Activated T-cell treated with anti-CD3 and anti-CD28 coated beads, Interleukin-2, amount 50 U/mL, for 72 hours (primary cell): ENCODE measurements at places on chromosomes 7 and 10.

- DNase-seq = peak; percentile 6
These were observed 59.2 kb upstream of the JAZF1 start for GRCh38 chr7:28239823-28240204.

- no peak for DNase-seq
These were observed 633.8 kb upstream of the IGFBP3 start for GRCh38 chr7:46554688-46555422.

DNA sequence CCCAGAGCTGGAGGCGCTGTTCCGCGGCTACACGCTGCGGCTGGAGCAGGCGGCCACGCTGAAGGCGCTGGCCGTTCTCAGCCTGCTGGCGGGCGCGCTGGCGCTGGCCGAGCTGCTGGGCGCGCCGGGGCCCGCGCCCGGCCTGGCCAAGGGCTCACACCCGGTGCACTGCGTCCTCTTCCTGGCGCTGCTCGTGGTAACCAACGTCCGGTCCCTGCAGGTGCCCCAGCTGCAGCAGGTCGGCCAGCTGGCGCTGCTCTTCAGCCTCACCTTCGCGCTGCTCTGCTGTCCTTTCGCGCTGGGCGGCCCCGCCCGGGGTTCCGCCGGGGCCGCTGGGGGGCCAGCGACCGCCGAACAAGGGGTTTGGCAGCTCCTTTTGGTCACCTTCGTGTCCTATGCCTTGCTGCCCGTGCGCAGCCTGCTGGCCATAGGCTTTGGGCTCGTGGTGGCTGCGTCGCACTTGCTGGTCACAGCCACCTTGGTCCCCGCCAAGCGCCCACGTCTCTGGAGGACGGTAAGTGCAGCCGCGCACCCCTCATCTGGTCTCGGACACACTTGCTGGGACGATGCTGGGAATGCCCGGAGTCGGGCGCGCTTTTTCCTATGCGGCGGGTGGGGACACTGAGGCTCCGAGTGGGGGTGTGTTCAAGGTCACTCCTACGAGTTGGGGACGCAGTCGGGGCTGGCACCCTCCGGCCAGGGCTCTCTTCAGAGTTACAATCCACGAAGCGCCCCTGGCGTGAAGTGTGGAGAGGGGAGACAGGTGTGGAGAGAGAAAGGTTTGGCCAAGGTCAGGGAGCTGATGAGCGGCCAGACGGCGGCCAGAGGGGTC is 717 bp downstream of the ADCY1 start:
- peak; percentile 33 for DNase-seq

DNA sequence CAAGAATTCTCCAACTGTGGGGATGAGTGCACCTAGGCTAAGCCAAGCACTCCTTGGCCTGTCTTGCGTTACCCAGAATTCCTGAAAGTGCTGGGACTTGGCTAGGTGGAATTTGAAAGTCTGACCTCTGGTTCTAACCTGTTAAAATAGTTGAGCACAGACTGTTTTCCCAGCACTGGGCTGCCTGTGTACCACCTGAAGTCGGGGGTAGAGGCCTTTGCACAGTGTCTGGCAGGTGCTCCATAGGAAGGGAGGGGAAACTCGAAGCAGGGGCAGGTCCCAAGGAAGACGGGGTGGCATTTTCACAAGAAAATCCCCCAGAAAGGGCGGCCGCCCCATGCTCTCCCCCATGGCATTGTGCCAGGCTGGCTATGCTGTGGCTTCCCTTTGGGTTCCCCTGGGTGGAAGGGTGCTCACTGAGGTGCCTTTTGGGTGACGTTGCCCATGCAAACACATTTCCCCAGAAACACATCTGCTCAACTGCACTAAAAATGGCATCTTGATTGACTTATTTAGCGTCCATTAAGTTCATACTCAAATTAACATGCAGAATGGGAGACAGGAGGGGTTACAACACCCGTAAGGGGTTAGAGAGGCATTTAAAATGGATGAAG is 62.9 kb downstream of the SYPL1 start:
- DNase-seq = no peak

DNA sequence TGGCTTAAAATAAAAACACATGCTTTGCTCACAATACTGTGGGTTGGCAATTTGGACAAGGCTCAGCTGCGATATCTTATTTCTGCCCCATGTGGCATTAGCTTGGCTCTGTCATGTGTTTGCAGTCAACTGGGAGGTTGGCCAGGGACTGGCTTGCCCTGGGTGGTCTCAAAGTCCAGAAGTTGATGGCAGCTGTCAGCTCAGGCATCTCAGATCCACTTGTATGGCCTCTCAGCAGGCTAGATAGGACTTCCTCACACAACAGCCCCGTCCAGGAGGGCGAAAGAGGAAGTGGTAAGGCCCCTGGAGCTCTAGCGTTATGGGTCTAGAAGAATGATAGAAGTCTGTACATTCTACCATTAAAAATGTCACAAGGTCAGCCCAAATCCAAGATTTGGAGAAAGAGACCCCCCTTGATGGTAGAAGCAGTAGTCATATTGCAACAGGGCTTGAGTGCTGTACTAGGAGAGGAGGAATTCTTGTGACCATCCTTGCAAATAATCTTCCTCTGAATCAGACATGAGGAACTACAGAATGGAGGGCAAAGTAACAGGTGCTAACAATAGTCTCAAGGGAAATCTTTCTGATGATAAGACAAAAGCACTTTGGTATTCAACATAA is 166.2 kb downstream of the FAM107B start:
- no peak for DNase-seq

DNA sequence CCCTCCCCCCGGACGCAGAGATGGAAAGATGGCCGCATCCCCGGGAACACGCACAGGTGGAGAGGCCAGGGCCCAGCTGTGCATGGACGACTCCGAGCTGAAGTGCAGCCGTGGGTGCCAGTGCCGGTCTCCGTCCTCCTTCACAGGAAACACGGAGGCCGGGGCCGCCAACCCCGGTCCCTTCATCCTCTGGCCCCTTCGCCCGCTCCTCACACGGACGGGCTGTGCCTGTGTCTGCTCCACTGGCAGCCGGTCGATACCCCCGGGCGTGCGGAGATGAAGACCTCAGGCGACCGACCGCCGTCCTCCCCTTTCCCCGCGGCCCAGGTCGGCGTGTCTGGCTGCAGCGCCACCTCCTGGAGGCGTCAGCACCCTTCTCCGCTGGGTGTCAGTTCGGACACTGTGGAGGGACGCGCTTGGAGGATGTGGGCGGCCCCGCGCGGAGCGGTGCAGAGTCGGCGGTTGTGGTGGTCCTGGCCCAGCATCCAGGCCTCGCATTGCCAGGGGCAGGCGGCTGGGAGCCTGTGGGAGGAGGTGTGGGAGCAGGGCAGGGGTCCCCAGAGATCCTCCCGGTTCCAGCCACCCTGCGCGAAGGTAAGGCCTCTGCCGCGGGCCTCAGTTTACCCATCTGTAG is 9.9 kb downstream of the ZNF511 start:
- peak; percentile 82 for DNase-seq

DNA sequence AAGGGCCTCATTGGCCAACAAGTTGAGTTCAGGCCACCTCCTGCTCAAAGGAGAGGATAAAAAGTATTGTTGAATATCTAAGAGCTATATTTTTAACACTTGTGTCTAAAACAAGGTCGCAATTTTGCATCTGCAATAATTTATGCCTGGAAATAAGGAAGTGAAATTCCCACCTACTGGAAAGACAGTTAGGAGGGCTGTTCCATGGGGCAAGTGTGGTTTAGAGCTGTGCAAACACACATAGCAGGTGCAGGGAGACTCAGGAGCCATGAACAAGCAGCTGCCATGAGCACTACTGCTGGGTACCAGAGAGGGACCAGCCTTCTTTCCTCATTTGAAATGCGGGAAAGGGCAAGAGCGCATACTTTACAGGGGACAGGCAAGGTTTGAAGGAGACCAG is 35.5 kb upstream of the IKZF1 start:
- DNase-seq = no peak

DNA sequence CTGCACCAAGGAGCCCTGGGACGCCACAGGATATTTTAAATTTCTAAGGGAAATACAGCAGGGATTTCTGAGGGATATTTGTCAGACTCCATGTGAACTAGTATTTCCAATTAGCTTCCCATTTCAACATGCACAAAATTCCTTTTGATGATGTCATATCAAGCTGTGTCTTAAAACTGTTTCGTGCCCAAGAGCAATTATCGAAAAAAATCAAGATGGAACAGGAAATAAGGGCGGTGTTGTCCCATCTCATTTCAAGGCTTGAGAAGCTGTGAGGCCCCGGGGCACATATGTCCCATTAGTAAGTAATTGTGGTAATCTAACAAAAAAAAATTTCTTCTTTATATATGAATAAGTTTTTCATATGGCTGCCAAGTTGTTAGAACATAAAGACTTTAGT is 47.4 kb downstream of the PPP1R17 start:
- DNase-seq = no peak

GRCh38 chr7:66832531-66833351 is 88.3 kb upstream of the TMEM248 start:
- DNase-seq = no peak

DNA sequence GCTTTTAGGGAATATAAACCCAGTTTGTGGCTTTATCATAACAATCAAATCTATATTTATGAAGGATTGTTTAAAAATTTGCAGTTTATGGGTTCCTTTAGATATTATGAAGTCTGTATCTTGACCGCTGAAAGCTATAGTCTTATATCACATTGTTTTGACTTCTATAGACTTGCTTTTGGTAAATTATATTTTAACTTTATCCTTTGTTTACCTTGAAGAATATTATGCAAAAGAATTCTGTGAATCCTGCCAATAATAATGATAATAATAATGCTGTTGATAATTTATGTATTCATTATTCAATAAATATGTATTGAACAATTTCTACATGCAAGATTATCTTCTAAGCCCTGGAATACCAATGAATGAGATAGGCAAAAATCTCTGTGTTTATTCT is 101.9 kb upstream of the MTPN start:
- DNase-seq = no peak

DNA sequence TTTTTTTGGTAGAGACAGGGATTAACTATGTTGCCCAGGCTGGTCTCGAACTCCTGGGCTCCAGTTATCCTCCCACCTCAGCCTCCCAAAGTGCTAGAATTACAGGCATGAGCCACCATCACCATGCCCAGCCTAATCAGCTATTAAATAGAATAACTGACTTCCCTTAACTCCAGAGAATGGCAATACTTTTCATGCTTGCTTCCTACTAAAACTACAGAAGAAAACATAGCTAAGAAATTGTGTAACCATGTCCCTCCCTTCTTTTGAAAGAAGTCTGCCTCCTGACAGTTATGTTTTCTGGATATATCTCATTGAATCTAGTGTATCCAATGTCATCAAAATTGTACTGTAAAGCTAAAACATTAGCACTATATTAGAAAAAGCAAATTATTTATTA is 95.6 kb downstream of the KMT2C start:
- DNase-seq = no peak
